Karpas-422 (cell line): ENCODE measurements at places on chromosomes 1 and 21. TPM values are rescaled to one million over a fixed set of nuclear protein-coding genes. Genes with fewer than 3 reads are reported as not detected.

DNA sequence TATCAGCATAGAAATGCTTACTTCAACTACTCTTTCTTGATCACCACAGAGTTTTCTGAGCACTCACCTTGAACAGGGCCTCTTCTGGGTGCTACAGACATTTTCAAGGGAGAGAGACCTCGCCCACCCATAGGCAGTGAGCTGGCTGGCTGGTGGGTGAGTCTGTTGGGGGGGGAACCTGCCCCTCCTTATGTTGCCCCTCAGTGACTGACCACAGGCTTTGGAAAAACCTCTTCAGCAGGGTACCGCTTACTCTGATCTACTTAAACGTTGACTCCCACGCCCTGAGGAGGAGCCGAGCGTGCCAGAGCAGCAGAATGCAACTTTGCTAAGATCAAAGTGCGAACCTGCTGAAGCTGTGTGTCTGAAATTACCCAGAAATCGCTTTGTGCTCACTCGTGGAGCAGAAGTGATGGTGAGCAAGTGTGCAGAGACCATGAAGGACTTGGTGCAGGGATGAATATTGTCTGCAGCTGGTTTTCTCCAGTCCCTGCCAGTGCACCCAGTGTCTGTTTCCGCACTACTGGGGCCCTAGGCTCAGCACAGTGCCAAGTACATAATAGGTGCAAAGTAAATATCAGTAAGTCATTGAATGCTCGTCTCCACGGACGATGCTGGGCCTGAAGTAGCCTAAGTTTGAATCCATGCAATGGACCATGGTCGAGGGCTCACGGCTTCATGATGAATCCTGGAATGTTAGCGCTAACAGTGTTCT, 158.7 kb upstream of the IRF2BP2 start:
- H3K4me1 ChIP-seq, result no peaks in the 10 kb centered on the region
- no peaks in the 10 kb centered on the region for H3K27me3 ChIP-seq
- H3K27ac ChIP-seq, result no peak overlapping the region

GRCh38 chr1:183180218-183180617, 5.8 kb upstream of the LAMC2 start:
- DNase-seq, result no peak

DNA sequence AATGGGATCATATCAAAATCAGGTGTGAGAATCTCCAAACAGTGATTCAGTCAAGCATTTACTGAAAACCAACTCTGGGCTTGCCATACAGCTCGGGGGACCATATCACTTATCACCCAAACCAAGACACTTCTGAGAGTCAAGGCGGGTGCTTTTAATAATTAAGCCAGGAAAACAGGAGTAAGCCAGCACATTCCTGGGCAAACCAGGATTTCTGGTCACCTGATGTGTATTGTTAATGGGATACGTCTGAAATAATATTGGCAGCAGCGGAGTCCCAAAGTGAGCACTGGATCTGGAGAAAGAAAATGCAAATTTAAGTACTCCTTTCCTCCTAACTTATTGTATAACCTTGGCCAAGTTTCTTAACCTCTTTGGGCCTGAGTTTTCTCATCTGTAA, 17.6 kb downstream of the OSCP1 start:
- H3K27me3 ChIP-seq, result no peaks in the 10 kb centered on the region
- no peak overlapping the region for H3K27ac ChIP-seq
- no peaks in the 10 kb centered on the region for H3K36me3 ChIP-seq
- no peak overlapping the region for H3K4me3 ChIP-seq
- no peaks in the 10 kb centered on the region for H3K4me1 ChIP-seq

GRCh38 chr1:47930210-47930840, 66.9 kb downstream of the TRABD2B start:
- no peak for DNase-seq
- no peak overlapping the region for H3K4me3 ChIP-seq
- H3K4me1 ChIP-seq, result peaks cover 5% of the 10 kb centered on the region; the same call in 1 of the 2 replicates
- no peak overlapping the region for H3K27ac ChIP-seq
- no peaks in the 10 kb centered on the region for H3K36me3 ChIP-seq

- peaks cover 60% of the 10 kb centered on the region for H3K4me1 ChIP-seq
- DNase-seq, result no peak
- H3K36me3 ChIP-seq, result no peaks in the 10 kb centered on the region
- H3K27ac ChIP-seq, result no peak overlapping the region
- no peak overlapping the region for H3K4me3 ChIP-seq
- H3K27me3 ChIP-seq, result no peaks in the 10 kb centered on the region
Observed at GRCh38 chr21:37373539-37373938, 7.0 kb downstream of the DYRK1A start.

GRCh38 chr21:37447288-37447936, 80.8 kb downstream of the DYRK1A start:
- no peak overlapping the region for H3K4me3 ChIP-seq
- DNase-seq, result no peak
- H3K36me3 ChIP-seq, result peaks cover 5% of the 10 kb centered on the region; the same call in 1 of the 2 replicates
- H3K4me1 ChIP-seq, result peaks cover 41% of the 10 kb centered on the region

- DNase-seq, result no peak
- no peaks in the 10 kb centered on the region for H3K27me3 ChIP-seq
- H3K27ac ChIP-seq, result no peak overlapping the region
- no peaks in the 10 kb centered on the region for H3K4me1 ChIP-seq
Observed at GRCh38 chr21:15935530-15935929, 205.7 kb downstream of the USP25 start.

DNA sequence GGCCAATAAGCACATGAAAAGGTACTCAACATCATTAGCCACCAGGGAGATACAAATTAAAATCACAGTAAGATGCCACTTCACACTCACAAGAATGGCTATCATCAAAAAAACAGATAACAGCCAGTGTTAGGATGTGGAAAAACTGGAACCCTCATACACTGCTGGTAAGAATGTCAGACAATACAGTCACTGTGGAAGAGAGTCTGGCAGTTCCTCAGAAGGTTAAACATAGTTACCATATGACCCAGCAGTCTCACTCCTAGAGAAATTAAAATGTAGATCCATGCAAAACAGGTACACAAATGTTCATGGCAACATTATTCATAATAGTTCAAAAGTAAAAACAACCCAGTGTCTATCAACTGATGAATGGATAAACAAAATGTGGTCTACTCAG, 33.3 kb downstream of the LDLRAD1 start:
- H3K27me3 ChIP-seq, result no peaks in the 10 kb centered on the region
- peaks cover 8% of the 10 kb centered on the region for H3K4me1 ChIP-seq
- no peak overlapping the region for H3K4me3 ChIP-seq
- DNase-seq, result no peak

DNA sequence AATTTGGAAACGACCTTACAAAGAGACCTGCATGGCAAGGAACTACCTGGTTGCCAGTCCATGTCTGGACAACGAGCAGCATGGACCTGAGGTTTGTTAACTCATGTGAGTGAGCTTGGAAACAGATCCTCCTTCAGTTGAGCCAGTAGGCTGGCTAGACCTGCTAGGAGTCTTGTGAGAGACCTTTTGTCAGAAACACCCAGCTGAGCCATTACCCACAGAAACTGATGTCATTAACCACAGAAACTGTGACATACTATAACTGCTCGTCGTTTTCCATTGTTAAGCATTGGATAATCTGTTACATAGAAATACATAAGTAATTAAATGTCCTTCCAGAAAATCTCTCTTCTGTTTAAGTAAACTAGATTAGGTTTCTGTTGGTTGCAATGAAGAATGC, 211.1 kb upstream of the C21orf91 start:
- no peak overlapping the region for H3K27ac ChIP-seq
- no peaks in the 10 kb centered on the region for H3K4me1 ChIP-seq
- no peak for DNase-seq
- no peak overlapping the region for H3K4me3 ChIP-seq

- no peak overlapping the region for H3K27ac ChIP-seq
- H3K4me3 ChIP-seq, result no peak overlapping the region
- H3K4me1 ChIP-seq, result no peaks in the 10 kb centered on the region
Observed at GRCh38 chr1:54609301-54609921, 13.9 kb downstream of the FAM151A start.

DNA sequence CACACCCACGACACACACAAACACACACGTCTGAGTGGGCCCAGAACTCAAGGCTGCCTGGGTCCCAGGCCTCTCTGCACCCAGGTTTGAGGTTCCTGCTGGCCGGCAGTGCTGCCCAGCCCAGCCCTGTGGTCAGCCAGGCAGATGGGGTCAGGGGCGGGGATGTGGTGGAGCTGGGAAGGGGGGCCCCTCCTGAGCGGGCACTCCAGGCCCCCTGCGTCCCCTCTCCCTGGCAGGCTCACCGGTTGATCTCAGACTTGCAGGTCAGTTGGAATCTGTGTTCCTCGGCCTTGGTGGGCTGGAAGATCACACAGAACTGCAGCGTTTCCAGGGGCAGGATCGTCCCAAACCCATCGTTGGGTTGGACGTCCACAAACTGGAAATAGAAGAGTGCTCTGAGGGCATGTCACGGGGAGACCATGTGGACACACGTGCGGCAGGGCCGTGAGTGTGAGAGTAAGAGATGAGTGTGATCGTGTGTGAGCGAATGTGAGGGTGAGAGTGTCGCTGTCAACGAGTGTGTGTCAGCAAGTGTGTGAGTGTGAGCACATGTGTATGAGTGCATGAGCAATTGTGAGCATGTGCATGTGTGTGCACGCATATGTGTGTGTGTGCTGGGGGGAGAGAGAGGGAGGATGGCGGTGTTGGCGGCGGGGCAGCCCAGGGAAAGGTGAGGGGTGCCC, 19.7 kb upstream of the TMEM52 start:
- H3K27ac ChIP-seq, result no peak overlapping the region
- no peak overlapping the region for H3K4me3 ChIP-seq
- H3K36me3 ChIP-seq, result no peaks in the 10 kb centered on the region
- H3K4me1 ChIP-seq, result peaks cover 15% of the 10 kb centered on the region

SLC37A1 gene
- total RNA-seq, result 47.1 and 51.4 TPM in 2 replicates

EXO5 gene
- 5.2 and 9.1 TPM in 2 replicates for total RNA-seq

TNNI3K gene
- total RNA-seq, result 0.48 and 0.90 TPM in 2 replicates

TNFRSF4 gene
- total RNA-seq, result not detected in 2 replicates
